H4 (cell line): ENCODE measurements at places on chromosomes 11 and 22. TPM values are rescaled to one million over a fixed set of nuclear protein-coding genes. Genes with fewer than 3 reads are reported as not detected.
A peak's percentile ranks its signal among the peaks of the same experiment; 100 is the strongest.

DNA sequence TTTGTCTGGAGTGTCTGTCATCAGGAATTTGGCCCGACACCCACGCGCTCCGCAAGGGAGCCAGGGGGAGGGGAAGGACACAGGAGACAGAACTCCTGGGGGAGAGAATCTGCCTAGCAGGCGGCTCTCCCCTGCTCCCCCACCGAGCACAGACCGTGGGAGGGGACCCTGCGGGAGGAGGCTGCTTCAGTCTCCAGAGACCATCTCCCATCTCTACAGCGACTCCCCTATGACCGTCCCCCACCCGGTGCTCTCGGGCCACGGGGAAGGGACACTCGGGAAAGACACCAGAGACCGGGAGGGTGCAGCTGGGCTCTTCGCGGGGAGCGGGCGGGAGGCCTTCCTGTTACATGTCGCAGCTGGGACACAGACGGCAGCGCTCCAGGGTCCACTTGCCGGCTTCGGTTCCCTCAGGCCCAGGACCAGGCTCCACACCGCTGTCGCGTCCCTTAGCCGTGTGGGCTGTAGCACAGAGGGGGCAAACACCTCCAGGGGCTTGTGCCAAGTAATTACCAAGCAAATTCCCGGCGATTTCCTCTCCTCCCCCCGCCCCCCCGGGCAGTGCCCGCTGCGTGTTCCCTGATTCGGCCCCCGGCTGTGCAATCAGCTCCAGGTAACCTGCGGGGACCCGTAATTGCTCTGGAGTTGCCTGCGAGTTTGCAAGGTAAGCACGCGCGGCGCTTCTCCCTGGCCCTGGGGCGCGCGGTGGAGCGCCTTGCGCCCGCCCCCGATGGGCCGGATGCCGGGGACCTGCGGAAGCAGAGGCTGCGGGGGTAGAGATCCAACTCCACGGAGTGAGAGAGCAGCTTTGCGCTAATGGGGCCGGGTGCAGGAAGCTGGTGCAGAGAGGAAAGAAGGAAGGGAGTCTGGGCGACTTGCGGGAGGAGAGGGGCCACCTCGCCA lies 155.1 kb upstream of the CADM1 start:
- DNase-seq, result no peak

Gene MPZL2
- 1.0 and 1.7 TPM in 2 replicates for total RNA-seq

GRCh38 chr11:79663017-79663416 lies 222.2 kb upstream of the TENM4 start:
- no peak for DNase-seq

- no peak for DNase-seq
These were observed 282.2 kb upstream of the ARHGAP42 start for GRCh38 chr11:100404907-100405306.

- no peak for DNase-seq
These were observed 21.8 kb downstream of the RNF169 start for GRCh38 chr11:74770456-74770855.

- DNase-seq, result no peak
These were observed 123.3 kb upstream of the CCDC90B start for GRCh38 chr11:83409476-83409875.

GRCh38 chr11:57775491-57775890 lies 13.9 kb downstream of the CTNND1 start:
- no peak for DNase-seq

DNA sequence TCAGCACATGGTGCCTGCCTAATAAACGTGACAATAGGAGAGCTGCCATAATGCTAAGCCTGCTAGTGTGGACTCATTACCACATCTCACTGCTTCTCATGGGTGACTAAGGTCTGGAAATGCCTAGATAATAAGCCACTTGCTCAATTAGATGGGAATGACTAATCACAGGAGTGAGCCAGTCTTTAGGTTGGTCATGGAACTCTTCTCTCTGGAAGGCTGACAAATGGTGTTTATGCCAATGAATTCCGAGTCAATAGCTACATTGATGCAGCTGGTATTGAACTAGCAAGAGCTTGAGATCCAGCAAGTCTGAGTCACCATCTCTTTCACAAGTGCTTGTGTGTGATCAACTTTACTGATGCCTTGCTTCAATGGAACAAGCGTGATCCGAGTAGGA lies 334.9 kb downstream of the OPCML start:
- DNase-seq, result no peak

DNA sequence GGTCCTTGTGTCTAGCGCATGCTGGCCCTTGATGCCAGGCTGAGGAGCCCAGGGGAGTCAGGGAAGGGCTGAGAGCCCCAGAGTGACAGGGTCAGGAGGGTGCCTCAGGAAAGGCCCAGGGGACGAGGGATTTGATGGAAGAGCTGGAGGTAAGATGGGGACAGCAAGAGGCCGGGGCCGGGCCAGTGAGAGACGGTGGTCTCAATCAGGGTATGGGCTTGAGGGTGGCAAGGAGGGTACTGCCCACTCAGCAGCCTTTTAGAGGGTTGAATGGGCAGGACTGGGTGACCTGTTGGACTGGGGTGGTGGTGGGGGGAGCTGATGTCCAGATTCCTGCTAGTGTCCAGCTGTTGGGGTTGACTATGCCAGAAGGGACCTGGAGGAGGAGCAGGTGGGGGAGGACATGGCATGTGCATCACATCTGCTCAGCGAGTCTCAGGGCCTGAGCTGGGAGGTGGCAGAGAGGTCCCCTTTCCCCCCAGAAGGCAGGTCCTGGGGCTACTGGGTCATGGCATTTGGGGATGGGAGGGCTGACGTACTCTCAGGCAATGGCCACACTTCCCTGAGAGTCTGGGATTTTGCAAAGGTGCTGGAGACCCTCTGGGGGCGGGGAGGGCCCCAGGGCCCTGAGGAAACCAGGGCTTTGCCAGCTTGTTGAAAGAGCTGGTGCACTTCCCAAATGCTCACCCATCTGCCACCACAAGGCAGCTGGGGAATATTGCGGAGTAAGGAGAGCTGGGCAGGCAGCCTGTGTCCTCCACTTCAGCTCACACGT lies 18.4 kb downstream of the MYO7A start:
- no peak for DNase-seq

DNA sequence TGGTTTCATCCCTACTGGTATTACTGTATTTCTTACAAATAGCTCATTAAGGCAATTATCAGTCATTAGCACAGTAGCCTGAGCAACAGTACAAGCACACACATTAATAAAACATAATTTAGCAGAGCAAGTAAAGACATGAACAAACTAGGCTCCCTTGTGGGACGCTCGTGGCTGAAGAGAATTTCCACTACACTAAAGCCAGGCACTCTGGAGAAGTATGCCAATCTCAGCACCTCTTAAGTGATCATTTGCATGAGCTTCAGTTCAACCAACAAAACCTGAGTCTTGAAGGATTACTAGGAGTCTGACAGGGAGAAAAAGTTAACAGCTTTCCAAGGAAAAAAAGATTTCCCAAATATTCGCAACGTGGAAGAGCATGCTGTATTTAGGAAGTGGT lies 109.1 kb downstream of the LARGE1 start:
- DNase-seq, result no peak

Gene LYVE1
- total RNA-seq, result not detected in 2 replicates

GRCh38 chr11:129973809-129974208 lies 28.8 kb downstream of the PRDM10 start:
- DNase-seq, result no peak

- DNase-seq, result no peak
These were observed 38.9 kb downstream of the OR10A6 start for GRCh38 chr11:7892059-7892699.

Gene CRYBB1
- total RNA-seq, result not detected in 2 replicates

GRCh38 chr11:103624708-103625623 lies 411.5 kb upstream of the DDI1 start:
- DNase-seq, result peak; percentile 89

- no peak for DNase-seq
These were observed 586.7 kb upstream of the CHORDC1 start for GRCh38 chr11:90809581-90809980.

Gene EP300
- 27.1 and 30.7 TPM in 2 replicates for total RNA-seq

DNA sequence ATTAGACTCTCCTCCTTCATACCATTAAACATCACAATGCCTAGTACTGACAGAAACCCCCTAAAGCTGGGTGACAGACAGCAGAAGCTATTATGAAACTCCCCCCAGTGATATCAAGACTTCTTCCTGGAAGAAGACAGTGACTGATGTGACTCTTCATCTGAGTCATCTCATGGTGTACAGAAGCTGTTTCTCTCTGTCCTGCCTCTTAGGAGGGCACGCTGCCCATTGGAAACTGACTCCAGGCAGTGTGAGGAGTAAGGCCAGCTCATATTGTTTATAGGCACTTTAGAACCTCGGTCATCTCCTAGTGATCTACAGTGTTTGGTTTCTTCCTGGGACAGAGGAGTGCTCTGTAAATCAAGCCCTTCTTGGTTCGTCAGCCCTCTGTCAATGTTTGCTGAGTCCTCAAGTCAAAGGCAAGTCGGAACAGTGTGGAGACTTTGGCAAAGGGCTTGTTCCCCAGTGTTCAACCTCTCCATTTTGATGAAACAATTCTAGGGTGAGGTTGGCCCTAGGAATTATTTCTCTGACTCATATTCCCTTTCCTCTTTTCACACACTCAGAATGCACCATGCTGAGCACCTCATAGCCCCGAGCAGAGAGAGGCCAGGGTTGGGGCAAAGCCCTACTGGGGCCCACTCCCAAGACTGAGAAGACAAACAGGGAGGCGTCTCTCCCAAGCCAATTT lies 172.5 kb upstream of the TMEM45B start:
- no peak for DNase-seq

Gene NAALADL1
- not detected in 2 replicates for total RNA-seq

- no peak for DNase-seq
These were observed 6.2 kb downstream of the FAM227A start for GRCh38 chr22:38649841-38650522.

GRCh38 chr11:131682373-131683015 lies 312.1 kb downstream of the NTM start:
- DNase-seq, result no peak

DNA sequence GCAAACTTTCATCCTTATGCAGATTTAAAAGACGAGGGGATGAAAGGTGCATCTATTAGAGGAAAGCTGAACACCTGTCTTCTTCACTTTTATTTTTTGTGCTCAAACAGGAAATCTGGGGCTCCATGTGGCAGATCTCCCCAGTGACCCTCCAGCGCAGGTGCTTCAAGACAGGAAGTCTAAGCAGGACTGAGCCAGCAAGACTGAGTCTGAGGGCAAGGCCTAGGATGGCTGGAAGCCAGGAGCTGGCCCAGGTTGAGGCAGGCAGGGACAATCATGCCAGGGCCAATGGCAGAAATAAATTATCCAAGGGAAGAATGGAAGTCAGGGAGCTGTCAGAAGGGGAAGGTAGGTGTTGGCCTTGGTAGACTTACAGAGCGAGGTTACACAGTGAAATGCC lies 101.1 kb upstream of the SPON1 start:
- no peak for DNase-seq

DNA sequence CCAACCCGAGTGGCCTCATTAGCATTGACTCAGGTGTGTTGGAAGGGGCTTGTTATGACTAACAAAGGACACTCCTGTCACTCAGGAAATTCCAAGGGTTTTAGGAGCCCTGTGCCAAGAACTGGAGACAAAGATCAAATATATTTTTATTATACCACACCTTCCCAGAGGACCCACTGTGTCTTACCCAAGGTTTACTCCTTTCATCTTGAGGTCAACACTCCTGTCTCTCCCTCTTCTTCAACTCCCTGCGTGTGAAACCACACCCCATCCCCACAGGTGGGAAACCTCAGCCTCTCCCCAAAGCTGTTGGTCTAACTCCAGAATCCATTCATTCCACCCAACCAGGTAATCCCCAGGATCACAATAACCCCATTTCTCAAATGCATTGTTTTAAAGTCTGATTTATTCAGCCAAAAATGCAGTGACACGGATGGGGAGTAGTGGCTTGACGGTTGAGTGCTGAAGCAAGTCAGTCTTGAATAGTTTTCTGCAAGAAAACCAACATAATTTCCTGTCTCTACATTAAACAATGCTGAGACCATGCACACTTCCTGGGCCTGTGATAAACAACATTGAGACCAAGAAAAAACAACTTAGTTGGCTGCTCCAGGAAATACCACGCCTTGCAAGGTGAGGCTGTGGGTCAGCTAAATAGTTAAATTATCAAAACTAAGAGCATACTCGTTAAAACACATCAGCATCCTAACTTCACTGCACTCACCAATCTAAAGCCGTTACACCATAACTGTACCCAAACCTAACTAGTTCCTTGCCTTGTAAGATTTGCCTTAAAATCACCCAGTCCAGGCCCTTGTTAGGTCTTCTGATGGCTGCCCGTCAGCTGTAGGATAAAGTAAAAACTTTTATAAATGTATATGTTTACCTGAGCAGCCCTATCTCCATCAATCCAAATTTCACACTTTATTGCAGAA lies 38.5 kb upstream of the SPON1 start:
- DNase-seq, result no peak

Gene ZNF215
- total RNA-seq, result 10.7 TPM in 2 replicates

DNA sequence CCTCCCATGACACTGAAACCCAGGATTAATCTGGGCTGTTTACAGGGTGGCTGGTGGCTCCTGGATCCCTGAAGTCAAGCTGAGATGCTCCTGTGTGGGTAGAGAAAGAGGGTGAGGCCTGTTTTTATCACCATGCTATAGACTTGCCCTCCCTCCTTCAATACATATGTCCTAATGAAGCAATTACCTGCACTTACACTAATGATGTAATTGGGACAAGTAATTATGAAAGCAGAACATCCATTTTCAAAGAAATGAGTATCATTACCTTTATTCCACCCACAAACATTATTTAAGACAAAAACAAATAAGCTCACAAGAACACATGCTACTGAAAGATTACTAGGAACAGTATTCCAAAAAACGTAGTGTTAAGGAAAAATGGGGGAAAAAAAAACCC lies 64.3 kb upstream of the CHRM4 start:
- no peak for DNase-seq

- DNase-seq, result no peak
These were observed 13.3 kb downstream of the ASCL2 start for GRCh38 chr11:2256951-2257700.

DNA sequence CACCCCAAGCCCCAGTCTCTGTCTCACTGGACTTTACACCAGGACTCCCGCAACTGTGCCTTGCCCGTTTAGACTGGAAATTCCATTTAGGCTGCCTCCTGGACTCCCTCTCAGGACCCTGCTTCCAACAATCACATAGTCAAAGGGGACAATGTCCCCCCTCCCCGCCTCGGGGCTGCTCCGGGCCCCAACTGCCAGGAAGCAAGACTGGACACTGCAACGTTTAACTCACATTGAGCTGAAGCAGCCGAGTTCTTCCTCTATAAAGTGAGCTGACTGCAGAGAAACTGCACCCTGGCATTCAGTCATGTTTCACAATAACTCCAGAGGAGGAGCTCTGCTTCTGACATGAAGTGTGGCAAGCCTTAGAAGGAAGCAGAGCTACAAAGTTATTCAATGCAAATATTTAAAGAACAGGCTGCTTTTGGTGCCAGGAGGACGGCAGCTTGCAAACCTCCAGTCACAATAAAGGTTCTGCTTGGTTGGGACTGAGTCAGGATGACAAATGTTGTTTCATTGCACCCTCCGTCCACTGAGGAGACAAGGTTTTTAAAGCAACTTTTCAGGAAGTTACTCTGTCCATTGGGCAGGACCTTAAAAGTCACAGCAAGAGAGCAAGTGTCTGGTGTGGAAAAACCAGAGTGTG lies 19.9 kb downstream of the PACSIN2 start:
- peak; percentile 93 for DNase-seq

DNA sequence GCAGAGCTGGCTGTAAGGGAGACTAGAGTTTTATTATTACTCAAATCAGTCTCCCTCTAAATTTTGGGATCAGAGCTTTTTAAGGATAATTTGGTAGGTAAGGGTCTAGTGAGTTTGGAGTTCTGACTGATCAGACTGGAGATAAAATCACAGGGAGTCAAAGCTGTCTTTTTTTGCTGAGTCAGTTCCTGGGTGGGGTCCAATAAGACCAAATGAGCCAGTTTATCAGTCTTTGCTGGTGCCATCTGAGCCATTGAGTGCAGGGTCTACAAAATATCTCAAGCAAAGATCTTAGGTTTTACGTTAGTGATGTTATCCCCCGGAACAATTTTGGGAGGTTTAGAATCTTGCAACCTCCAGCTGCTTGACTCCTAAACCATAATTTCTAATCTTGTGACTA lies 935.1 kb upstream of the RAG2 start:
- no peak for DNase-seq
